ENCODE measurements at places on chromosomes 4 and X. TPM values are rescaled to one million over a fixed set of nuclear protein-coding genes. Genes with fewer than 3 reads are reported as not detected.

MAGEB10 gene
- not detected for total RNA-seq

IGSF1 gene
- not detected for total RNA-seq

BEX2 gene
- total RNA-seq: 3.7 TPM

CXCL11 gene
- total RNA-seq: not detected

MAPK10 gene
- total RNA-seq: not detected

YIPF7 gene
- not detected for total RNA-seq

SFRP2 gene
- total RNA-seq: not detected

GRCh38 chrX:19889582-19890342, 2.4 kb upstream of the SH3KBP1 start:
- no peak overlapping the region for H3K4me3 ChIP-seq
- no peak overlapping the region for H3K27ac ChIP-seq

DNA sequence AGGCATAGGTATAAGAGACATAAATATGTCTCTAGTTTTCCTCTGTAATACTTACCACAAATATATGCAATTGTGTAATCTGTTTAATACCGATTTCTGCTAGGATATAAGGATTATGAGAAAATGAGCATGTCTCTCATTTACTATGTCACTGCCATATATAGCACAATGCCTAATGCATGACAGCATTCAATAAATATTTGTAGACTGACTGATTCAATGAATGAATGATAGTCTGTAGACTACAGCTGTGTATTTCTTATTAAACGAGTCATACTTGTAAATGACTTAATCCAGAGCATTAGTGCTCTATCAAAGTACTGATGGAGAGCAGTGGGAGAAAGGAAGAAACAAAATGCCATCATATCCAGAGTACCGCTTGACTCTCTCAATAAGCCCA, 175.6 kb downstream of the PPP3CA start:
- H3K36me3 ChIP-seq: no peaks in the 10 kb centered on the region
- H3K4me3 ChIP-seq: no peak overlapping the region
- no peak overlapping the region for H3K27ac ChIP-seq
- DNase-seq: no peak
- peaks cover 4% of the 10 kb centered on the region for H3K27me3 ChIP-seq
- peaks cover 17% of the 10 kb centered on the region for H3K4me1 ChIP-seq

GRCh38 chr4:22901631-22902030, 208.9 kb downstream of the GBA3 start:
- no peaks in the 10 kb centered on the region for H3K36me3 ChIP-seq
- no peaks in the 10 kb centered on the region for H3K27me3 ChIP-seq
- no peak overlapping the region for H3K4me3 ChIP-seq
- no peak overlapping the region for H3K27ac ChIP-seq
- H3K4me1 ChIP-seq: no peaks in the 10 kb centered on the region
- DNase-seq: no peak

GRCh38 chr4:78543424-78544125, 8.0 kb upstream of the ANXA3 start:
- H3K4me3 ChIP-seq: no peak overlapping the region
- no peaks in the 10 kb centered on the region for H3K4me1 ChIP-seq
- no peaks in the 10 kb centered on the region for H3K36me3 ChIP-seq
- H3K27me3 ChIP-seq: peaks cover 14% of the 10 kb centered on the region

GRCh38 chr4:13504374-13504773, 20.2 kb upstream of the RAB28 start:
- no peaks in the 10 kb centered on the region for H3K36me3 ChIP-seq
- H3K4me3 ChIP-seq: no peak overlapping the region
- H3K27me3 ChIP-seq: peaks cover 16% of the 10 kb centered on the region
- H3K4me1 ChIP-seq: no peaks in the 10 kb centered on the region

DNA sequence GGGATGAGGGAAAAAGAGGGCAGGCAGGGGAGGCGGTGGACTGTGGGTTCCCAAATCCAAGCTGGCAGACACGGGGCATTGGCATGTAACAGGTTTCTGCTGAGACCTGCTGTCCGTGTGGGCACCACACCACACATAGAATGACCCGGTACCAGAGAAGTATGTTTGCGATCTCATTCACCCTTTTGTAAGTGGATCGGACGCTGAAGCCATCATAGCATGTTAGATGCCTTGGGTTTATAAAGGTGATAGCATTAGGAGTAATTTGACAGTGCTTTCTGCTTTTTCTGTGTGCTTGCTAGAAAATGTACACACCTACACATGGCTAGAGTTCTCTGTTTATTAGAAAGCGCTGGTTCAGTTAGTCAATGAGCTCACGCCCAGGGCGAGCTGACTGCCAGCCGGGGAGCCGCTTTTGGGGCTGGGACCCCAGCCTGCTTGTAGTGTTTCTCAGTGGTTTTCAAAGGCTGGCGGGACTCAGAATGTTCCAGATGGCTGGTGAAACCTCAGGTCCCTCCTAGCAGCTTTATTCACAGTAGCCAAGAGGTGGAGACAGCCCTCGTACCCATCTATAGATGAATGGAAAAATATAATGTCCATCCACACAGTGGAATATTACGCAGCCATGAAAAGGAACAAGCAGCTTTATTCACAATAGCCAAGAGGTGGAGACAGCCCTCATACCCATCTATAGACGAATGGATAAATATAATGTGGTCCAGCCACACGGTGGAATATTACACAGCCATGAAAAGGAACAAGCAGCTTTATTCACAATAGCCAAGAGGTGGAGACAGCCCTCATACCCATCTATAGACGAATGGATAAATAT, 579 bp downstream of the IL3RA start:
- peaks cover 27% of the 10 kb centered on the region for H3K4me1 ChIP-seq
- peak overlapping the region; percentile 85 for H3K4me3 ChIP-seq
- DNase-seq: no peak
- H3K36me3 ChIP-seq: peaks cover 17% of the 10 kb centered on the region
- no peaks in the 10 kb centered on the region for H3K27me3 ChIP-seq
- H3K27ac ChIP-seq: peak overlapping the region; percentile 53

- no peaks in the 10 kb centered on the region for H3K27me3 ChIP-seq
- DNase-seq: no peak
These were observed 262.8 kb upstream of the VCX start for GRCh38 chrX:7580127-7580526.

GRCh38 chr4:78661921-78662521, 110.5 kb downstream of the ANXA3 start:
- peaks cover 8% of the 10 kb centered on the region for H3K36me3 ChIP-seq
- no peak overlapping the region for H3K27ac ChIP-seq
- no peak for DNase-seq
- peaks cover 77% of the 10 kb centered on the region for H3K4me1 ChIP-seq

GRCh38 chr4:12050357-12050756, 621.7 kb upstream of the HS3ST1 start:
- no peak overlapping the region for H3K27ac ChIP-seq
- no peak overlapping the region for H3K4me3 ChIP-seq
- no peak for DNase-seq
- no peaks in the 10 kb centered on the region for H3K4me1 ChIP-seq
- no peaks in the 10 kb centered on the region for H3K27me3 ChIP-seq

GRCh38 chrX:47808904-47809788, 27.6 kb upstream of the ZNF81 start:
- H3K27me3 ChIP-seq: no peaks in the 10 kb centered on the region
- DNase-seq: no peak
- no peak overlapping the region for H3K4me3 ChIP-seq
- no peak overlapping the region for H3K27ac ChIP-seq
- no peaks in the 10 kb centered on the region for H3K4me1 ChIP-seq

- no peaks in the 10 kb centered on the region for H3K4me1 ChIP-seq
- H3K36me3 ChIP-seq: no peaks in the 10 kb centered on the region
- no peak overlapping the region for H3K27ac ChIP-seq
- H3K4me3 ChIP-seq: no peak overlapping the region
- DNase-seq: no peak
These were observed 30.2 kb downstream of the SPINK2 start for GRCh38 chr4:56791316-56791715.

DNA sequence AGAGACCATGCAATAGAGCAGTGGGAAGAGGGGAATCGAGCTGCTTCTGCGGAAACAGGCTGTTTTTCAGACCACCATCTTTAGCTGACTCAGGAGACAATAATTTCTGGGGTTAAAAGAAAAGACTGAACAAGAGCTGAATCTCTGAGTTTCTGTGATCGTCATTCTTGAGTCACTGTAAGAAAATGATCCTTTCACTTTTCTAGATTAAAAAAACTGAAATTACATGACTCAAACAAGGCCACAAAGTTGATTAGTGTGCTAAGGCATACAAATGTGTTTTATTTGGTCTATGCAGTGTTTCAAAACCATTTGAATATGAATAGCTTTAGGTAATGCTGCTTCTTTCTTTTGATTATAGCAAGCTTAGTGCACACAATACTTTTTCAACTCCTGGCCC, 194.4 kb upstream of the RPL34 start:
- no peak for DNase-seq
- H3K36me3 ChIP-seq: peaks cover 3% of the 10 kb centered on the region
- peaks cover 27% of the 10 kb centered on the region for H3K4me1 ChIP-seq
- no peak overlapping the region for H3K4me3 ChIP-seq
- no peak overlapping the region for H3K27ac ChIP-seq

GRCh38 chr4:146335763-146336409, 121.5 kb downstream of the REELD1 start:
- H3K27ac ChIP-seq: no peak overlapping the region
- H3K36me3 ChIP-seq: no peaks in the 10 kb centered on the region
- H3K4me1 ChIP-seq: no peaks in the 10 kb centered on the region
- peaks cover 2% of the 10 kb centered on the region for H3K27me3 ChIP-seq
- DNase-seq: no peak

GRCh38 chrX:153934148-153934761, 582 bp downstream of the NAA10 start:
- H3K27ac ChIP-seq: peak overlapping the region; percentile 67
- H3K4me1 ChIP-seq: peaks cover 10% of the 10 kb centered on the region
- no peak for DNase-seq
- H3K4me3 ChIP-seq: peak overlapping the region; percentile 88
- peaks cover 5% of the 10 kb centered on the region for H3K36me3 ChIP-seq

- no peak overlapping the region for H3K4me3 ChIP-seq
- H3K27ac ChIP-seq: no peak overlapping the region
- DNase-seq: no peak
- no peaks in the 10 kb centered on the region for H3K36me3 ChIP-seq
- H3K4me1 ChIP-seq: no peaks in the 10 kb centered on the region
These were observed 3.3 kb downstream of the RIPPLY1 start for GRCh38 chrX:106899841-106900240.

DNA sequence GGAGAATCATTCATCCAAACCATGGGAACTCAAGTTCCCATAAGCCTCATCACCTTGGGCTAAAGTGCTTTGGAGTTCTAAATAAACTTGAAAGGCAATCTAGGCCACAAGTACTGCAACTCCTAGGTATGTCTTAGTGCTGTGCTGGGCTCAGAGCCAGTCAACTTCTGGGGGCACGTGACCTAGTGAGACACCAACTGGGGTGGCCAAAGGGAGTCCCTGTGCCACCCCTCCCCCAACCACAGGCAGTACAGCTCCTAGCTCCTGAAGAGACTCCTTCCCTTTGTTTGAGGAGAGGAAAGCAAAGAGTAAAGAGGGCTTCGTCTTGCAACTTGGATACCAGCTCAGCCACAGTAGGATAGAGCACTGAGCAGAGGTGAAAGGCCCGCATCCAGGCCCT, 154.2 kb upstream of the IL1RAPL2 start:
- DNase-seq: no peak
- H3K36me3 ChIP-seq: no peaks in the 10 kb centered on the region
- H3K4me3 ChIP-seq: no peak overlapping the region
- H3K27ac ChIP-seq: no peak overlapping the region
- no peaks in the 10 kb centered on the region for H3K4me1 ChIP-seq

DNA sequence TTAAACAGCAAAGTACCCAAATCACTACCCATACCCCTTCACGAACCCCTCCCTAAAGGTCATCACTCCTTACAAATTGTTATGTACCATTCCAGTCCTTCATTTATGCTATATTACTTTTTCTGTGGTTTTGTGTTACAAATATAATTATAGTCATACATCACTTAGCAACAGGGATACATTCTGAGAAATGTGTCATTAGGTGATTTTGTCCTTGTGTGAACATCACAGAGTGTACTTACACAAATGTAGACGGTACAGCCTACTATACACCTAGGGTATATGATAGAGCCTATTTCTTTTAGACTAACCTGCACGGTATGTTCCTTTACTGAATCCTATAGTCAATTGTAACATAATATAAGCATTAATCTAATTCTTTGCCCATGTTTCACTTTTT, 61.9 kb downstream of the ASB9 start:
- H3K27ac ChIP-seq: no peak overlapping the region
- H3K4me1 ChIP-seq: peaks cover 24% of the 10 kb centered on the region
- no peaks in the 10 kb centered on the region for H3K36me3 ChIP-seq
- H3K27me3 ChIP-seq: peaks cover 4% of the 10 kb centered on the region
- no peak overlapping the region for H3K4me3 ChIP-seq

DNA sequence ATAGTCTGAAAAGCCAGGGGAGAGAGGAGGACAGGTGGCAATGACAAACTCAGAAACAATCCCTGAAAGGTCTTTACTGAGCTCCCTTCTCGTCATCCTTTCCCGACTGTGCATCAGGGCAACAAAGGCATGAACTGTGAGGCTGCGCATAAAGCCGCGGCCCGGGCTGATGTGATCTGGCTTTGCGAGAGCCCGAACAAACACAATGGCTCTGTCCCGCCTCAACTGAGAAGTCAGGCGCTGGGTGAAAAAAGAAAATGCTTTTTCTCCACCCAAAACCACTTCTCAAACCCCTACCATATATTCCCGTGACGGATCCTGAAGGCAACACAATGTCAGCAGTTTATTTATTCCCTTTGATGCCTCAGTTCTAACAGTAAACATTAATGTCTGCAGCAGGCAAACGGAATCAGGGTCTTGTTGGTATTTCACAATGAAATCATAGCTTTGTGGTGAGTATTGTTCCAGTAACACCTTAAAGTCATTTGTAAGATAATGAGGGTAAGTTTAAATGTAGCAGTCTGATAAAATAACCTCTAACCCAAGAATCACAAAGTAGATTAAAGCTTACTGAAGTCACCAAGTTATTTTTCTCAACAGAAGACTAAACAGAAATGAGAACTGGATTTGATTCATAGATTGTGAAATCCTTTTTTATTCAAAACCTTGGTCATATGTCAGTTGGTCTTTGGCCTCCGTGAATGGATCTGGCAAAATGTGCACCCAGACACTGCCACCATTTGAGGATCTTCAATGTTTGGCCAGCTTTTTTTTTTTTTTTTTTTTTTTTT, 67.4 kb downstream of the APBB2 start:
- no peak for DNase-seq
- no peak overlapping the region for H3K4me3 ChIP-seq
- no peaks in the 10 kb centered on the region for H3K36me3 ChIP-seq
- no peaks in the 10 kb centered on the region for H3K4me1 ChIP-seq

All from activated T-helper 1 cell treated with anti-CD3 and anti-CD28 coated beads, Interleukin-12 subunit alpha, Interleukin-12 subunit beta, Interleukin-2, Interleukin-4 antibody, amounts not matched to agents 30 ng/mL and 10 ng/mL and 1 ng/mL, durations not matched to agents 14 hours and 24 hours and 36 hours (primary cell).